Right ventricle myocardium superior (tissue), 1 donor: ENCODE measurements at places on chromosomes 16 and 17. TPM values are rescaled to one million over a fixed set of nuclear protein-coding genes. Genes with fewer than 3 reads are reported as not detected.

Gene HBQ1
- not detected for total RNA-seq

Gene KIF22
- total RNA-seq = 59.8 TPM

Gene HP
- 6.4 TPM for total RNA-seq

Gene PRSS21
- total RNA-seq = not detected

Gene SLC22A31
- total RNA-seq = not detected

Gene FAM20A
- total RNA-seq = 5.0 TPM

DNA sequence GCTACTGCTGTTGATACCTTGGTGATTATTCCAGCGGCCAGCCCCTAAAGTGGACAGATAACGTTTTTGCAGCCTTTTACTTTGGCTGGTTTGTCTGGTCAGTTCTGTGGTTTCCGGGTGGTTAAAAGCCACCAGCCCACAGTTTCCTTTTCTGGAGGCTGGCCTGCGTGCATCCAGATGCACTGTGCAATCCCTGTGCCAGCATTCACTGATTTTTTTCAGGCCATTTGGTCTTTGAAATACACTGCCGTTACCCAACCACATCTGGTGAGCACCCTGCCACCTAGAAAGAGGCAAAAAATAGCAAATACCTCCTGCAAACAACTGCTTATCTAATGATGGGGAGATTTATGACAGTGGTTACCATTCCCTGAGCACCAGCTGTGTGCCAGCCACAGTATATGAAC, 797 bp downstream of the NUDT7 start:
- DNase-seq = no peak

GRCh38 chr16:67655363-67655762, 4.7 kb downstream of the ACD start:
- DNase-seq = no peak

DNA sequence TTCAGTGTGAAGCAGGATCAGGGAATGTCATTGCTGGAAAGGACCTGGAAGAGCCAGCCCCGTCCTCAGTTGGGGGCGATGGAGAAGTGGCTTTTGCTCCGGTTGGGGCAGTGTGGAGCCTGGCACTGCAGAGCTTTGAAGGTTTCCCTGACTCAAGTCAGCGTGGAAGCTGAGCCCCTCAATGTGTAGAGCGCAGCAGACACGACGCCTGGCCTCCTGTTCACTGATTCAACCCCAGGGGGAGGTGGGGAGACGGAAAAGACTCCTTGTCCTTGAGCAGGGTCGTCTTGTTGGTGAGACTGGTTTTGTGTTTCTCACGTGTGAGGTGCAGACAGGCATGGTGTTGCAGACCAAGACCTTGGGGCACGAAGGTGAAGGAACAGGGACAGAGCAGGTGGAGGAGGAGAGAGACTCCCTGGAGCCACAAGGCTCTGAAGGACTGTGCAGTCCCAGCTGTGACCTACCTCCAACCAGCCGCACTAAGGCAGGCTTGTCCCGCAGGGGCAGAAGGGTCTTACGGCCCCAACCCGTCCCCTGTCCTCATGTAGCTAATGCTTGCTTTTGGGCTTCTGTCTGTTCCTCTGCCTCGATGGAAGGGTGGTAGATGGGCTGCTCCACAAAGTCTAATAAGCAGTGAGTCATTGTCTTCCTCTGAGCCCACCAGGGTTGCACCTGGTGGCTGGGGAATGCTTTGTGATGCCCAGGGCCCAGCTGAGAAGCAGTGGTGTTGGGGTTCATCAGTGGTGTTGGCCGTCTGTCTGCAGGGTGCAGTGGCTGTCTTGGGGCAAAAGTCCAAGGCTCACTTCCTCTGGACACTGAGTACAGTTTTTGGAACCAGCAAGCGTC, 47.8 kb downstream of the MPRIP start:
- DNase-seq = no peak

DNA sequence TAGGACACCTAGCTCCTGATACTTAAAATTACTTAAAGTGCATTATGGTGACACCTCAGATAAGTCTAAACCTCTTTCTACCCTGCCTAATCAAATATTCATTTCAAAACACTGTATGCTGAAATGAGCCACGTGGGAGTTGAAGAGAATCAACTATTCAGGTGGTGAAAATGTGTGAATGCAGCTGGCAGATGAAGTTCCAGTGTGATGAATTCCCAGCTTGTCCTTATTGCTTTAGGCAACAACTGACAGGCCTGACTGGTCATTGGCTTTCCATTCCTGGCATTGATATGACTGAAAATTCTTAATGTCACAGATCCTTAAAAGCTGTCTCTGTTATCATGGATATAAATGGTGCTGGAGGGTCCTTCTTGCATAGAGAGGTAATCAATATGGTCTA, 301.9 kb upstream of the TBX2 start:
- DNase-seq = no peak
